ENCODE measurements at places on chromosomes 6 and 20.

DNA sequence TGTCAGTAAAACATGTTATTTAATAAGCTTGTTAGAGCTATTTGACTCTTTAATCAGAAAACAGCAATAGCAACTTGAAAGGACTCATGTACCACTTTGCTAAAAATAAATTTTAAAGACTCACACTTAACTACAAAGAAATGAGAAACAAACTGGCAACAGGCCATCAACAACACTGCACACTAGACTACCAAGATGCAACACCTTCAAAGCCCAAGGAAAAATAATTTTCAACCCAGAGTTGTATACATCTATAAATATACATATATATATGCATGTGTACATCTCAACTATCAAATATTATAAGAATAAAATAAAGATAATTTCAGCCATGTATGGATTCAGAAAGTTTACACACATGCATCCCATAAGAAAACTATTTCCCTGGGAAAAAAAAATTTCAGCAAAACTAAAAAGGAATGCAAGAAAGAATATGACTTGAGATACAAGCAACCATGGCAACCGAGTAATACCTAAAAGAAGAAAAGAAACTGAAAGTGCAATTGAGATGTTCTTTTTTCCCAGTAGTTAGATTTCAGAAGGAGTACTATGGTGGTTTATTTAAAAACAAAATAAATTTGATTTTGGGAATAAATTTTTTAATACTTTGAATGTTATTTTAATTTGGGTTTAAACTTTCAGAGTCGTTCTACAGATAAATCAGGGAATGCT is 303.8 kb downstream of the UBE3D start:
- DNase-seq, result no peak

- DNase-seq, result no peak
Observed at GRCh38 chr6:101116337-101116736, 235.2 kb upstream of the ASCC3 start.

GRCh38 chr6:110255211-110255750 is 75.1 kb downstream of the CDC40 start:
- DNase-seq, result no peak

DNA sequence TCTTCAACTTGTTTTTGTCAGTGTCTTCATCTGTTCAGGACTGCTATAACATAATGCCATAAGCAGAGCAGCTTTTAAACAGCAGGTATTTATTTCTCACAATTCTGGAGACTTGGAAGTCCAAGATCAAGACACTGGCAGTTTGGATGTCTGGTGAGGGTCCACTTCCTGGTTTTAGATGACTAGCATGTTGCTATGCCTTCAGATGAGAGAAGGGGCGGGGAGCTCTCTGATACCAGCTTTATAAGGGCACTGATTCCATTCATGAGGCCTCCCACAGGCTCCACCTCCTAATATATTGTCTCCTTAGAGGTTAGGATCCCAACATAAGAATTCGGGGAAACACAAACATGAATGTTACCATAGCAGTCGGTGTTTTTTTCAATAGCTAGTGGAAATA is 52.9 kb downstream of the FAM83B start:
- no peak for DNase-seq

DNA sequence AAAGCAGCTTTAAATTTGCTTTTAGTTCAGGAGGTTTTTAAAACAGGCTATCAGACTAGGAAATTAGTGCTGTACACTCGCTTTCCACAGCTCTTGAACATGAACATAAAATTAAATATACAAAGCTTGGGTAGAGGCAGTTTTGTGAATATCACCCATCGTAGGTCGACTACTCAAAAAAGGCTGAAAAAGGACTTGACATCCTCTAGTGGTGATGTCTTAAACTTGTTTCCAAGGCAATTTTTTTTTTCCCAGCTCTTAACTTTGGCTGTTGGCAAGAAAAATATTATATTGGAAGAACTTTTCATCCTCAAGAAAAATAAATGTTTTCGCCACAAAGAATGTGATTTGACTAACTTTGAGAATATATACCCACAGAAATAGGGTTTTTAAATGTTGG is 2.9 kb downstream of the MAP7 start:
- DNase-seq, result no peak

- no peak for DNase-seq
Observed at GRCh38 chr6:130520221-130520620, 154.4 kb downstream of the TMEM200A start.

DNA sequence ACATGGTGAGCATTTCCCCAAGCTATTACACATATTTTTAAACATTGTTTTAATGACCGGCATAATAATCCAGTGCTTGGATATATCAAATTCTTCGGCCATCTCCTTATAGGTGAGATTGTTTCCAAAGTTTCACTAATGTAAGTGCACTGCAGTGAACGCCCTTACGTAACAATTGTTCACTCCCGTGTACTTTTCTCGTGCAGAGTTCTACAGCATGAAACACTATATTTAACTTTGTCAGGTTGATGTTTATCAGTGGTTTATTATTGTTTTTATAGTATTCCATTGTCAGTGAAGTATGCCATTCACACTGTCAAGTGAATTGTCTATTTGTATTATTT is 3.4 kb upstream of the GZF1 start:
- DNase-seq, result no peak

DNA sequence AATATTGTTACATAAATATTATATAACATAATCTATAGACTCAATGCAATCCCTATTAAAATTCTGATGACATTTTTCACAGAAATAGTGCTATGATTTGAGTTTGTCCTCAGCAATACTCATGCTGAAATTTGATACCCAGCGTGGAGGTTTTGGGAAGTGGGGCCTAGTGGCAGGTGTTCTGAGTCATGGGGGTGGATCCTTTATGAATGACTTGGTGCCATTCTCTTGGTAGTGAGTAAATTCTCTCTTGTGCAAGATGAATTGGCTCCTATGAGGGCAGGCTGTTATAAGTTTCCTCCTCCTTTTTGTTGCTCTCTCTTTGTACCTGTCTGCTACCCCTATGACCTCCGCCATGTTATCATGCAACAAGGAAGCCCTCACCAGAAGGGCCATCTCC is 65.8 kb downstream of the SHPRH start:
- no peak for DNase-seq

DNA sequence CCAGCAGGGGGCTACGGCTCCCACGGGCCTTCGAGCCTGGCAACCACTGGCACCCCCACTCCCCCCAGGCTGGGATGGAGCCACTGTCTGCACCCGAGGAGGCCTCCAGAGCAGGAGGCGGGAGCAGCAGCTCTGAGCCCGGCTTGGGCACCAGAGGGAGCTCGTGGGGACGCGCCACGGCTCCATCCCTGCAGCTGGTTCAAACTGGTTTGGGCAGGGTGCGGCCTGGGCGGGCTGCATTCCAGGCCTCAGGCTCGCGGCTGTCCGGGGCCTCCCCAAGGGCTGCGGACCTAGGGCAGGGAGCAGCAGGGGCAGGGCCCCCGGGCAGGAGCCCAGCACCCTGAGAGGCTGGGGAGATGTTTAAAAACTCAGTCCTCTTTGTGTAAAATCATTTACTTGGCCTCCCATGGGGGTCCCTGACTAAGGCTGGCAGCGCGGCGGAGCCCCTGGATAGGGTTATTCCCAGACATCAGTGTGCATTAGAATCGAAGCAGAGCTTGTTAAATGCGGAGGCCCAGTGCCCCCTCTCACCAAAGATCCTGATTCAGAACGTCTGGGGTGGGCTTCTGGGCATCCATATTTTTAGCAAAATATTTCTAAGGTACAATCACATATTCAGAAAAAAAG is 4.1 kb upstream of the BCAS4 start:
- peak; percentile 91 for DNase-seq

DNA sequence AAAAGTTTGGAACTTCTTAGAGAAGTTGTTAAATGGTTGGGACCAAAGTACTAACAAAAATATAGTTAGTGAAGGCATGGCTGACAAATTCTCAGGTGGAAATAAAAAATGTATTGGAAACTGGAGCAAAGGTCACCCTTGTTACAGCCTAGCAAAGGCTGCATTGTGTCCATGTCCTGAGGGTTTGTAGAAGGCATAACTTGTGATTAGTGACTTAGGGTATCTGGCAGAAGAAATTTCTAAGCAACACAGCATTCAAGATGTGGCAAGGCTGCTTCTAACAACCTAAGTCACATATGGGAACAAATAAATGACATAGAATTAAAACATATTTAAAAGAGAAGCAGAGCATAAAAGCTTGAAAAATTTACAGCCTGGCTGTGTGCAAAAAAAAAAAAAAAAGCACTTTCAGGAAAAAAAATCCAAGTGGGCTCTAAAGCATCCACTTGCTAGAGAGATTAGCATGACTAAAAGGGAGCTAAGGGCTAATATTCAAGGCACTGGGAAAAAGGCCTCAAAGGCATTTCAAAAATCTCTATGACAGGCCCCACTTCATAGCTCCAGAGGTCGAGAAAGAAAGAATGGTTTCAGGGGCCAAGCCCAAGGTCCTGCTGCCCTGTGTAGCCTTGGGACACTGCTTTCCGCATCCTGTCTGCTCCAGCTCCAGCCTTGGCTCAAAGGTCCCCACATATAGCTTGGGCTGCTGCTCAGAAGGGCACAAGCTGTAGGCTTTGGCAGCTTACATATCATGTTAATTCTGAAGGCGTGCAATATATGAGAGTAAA is 453.2 kb upstream of the PTCHD4 start:
- no peak for DNase-seq

DNA sequence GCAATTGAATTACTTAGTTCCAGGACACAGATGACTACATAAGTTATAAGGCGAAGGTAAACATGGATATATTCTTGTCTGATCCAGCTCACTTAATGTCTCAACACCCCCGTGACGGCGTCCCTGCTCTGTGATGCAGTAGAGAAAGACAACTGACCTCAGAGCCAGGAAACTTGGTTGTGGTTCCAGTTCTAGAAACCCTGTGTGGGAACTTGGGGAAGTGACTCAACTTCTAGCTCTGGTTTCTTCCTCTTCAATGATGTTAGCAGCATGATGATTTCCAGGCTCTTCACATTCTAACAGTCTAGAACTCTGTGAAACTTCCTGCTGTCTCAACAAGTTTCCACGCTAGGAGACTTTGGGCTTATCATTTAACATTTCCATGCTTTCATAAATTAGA is 18.4 kb downstream of the LAMA4 start:
- no peak for DNase-seq
